ENCODE measurements at places on chromosomes 6 and 20.
A peak's percentile ranks its signal among the peaks of the same experiment; 100 is the strongest.

DNA sequence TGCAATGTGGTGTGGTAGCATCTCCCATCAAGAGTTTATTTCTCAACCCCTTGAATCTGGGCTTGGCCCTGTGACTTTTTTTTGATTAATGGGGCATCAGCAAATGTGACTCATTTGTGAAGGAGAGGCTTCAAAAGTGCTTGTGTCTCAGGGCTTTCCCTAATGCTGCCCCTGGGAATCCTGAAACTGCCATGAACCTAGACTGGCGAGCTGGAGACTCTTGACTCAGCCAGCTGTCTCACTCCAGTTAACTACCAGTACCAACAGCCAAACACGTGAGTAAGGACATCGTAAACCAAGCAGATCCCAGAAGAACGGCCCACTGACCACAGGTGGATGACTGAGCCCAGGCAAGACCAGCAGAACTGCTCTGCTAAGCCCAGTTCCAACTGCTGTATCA lies 72.8 kb upstream of the ADTRP start:
- no peak for DNase-seq

DNA sequence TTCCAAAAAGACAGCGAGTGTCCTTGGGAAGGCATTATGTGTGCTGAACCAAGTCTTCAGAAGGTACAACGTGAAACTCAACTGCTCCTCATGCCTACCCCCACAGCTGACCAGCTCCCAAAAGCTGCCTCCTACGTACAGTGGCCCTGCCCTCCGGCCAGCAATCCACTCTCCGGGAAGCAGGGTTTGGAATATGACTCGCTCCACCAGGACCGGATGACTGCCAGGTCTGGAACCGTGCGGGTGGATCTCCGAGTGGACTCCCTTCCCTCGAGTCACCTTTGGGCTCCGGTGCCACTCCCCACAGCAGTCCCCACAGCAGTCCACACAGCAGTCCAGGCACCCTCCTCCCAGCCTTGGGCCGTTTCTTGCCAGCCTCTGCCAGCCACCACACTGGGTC lies 4.3 kb downstream of the ZBTB46 start:
- no peak for DNase-seq

DNA sequence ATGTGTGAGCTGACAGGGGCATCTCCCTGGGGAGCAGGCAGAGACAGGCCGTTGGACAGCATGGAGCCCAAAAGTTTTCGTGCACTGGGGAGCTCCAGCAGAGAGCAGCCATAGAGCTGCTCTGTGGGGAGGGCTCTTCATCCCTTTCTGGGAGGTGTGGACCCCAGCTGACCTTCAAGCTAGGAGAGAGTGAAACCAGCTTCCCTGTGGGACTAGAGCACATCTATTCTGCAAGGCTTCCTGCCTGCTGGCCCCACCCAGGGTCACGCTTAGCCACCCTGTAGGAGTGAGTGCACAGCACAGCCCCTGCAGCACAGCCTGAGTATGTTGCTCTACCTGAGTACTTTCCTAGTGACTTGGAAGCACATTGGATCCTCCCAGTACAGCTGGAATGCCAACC lies 183.3 kb downstream of the BCKDHB start:
- DNase-seq = no peak

DNA sequence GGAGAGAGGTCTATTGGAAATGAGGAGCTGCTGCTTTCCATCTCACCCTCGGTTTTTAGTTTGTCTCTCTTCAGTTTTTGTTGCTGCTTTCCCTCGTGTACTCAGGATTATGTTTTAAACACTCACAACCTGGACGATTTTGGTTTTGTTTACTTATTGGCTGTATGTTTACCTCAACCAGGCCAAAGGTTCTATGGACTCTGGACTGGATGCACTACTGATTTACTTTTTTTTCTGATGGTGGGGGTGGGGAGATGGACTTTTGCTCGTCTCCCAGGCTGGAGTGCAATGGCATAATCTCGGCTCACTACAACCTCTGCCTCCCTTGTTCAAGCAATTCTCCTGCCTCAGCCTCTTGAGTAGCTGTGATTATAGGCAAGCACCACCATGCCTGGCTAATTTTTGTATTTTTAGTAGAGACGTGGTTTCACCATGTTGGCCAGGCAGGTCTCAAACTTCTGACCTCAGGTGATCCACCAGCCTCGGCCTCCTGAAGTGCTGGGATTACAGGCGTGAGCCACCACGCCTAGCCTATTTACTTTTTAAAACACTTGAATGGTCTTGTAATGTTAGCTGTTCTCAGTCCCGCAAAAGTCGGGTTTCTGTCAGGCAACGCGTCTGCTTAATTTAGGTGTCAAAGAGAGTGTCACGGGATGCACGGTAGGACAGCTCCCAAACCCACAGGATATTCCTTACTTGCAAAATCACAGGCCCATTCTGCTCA lies 148.2 kb upstream of the RIPOR2 start:
- no peak for DNase-seq

DNA sequence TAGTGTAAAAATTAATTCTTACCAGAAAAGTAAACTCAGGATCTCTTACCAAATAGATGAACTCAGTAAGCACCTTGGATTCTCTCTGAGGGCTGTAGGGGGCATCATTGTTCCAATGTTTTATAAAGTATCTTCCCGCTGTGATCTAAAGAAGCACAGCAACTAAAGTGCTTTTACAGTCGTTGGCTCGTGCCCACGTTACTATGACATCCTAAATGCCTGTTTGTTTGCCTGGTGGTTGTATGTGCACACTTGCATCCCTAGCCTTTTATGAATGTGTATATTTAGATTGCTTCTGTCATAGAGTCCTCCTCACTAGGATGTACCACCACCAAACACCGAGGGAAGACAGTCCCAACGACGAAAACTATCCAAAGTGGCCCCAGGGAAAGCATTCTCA lies 34.5 kb downstream of the SLX4IP start:
- DNase-seq = peak; percentile 52

All from CD4-positive, alpha-beta T cell treated with Interleukin-12 subunit alpha and Interleukin-12 subunit beta, for 1 hour (primary cell).